ENCODE measurements at places on chromosomes 2 and 18. TPM values are rescaled to one million over a fixed set of nuclear protein-coding genes. Genes with fewer than 3 reads are reported as not detected.

FEV gene
- total RNA-seq: not detected

MAIP1 gene
- total RNA-seq: 38.5 TPM

ACADL gene
- 0.43 TPM for total RNA-seq

CERKL gene
- total RNA-seq: not detected

- DNase-seq: no peak
- H3K4me3 ChIP-seq: no peak overlapping the region
- H3K4me1 ChIP-seq: no peaks in the 10 kb centered on the region
- no peak overlapping the region for H3K27ac ChIP-seq
- no peaks in the 10 kb centered on the region for H3K36me3 ChIP-seq
Measured at GRCh38 chr2:37376421-37377186, 32.2 kb downstream of the QPCT start.

- H3K27ac ChIP-seq: no peak overlapping the region
- H3K4me3 ChIP-seq: no peak overlapping the region
- no peak for DNase-seq
- no peaks in the 10 kb centered on the region for H3K36me3 ChIP-seq
- peaks cover 70% of the 10 kb centered on the region for H3K27me3 ChIP-seq
- peaks cover 9% of the 10 kb centered on the region for H3K4me1 ChIP-seq
Measured at GRCh38 chr18:59274533-59274928, 1.3 kb upstream of the RAX start.

GRCh38 chr2:210630873-210631560, 74.6 kb downstream of the CPS1 start:
- H3K27me3 ChIP-seq: no peaks in the 10 kb centered on the region
- no peak for DNase-seq
- H3K36me3 ChIP-seq: no peaks in the 10 kb centered on the region
- H3K4me1 ChIP-seq: no peaks in the 10 kb centered on the region

DNA sequence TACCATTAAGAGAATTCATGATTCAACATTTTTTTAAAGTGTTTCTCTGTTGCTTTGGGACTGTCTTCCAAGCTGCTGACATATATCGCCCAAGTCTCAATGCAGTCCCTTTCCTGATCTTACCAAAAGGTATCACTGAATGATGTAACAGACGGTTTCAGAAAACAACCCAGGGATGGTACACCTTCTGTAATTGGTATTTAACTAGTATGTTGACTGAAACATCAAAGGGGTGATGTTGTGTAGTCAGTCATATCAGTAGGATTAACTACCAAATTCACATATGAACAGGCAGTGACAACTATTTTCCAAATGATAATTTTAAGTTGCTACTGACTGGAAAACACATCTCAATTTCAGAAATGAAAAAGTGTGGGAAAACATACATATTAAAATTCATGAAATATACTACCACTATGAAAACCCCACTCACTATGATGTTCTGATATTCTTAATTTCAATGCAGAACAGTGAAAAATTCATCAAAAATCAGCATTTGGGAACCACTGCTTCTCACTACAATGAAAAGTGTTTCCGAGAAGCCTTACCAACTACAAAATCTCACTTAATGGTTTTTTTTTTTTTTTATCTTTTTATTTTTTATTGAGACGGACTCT, 59.8 kb downstream of the MEMO1 start:
- no peaks in the 10 kb centered on the region for H3K4me1 ChIP-seq
- H3K4me3 ChIP-seq: no peak overlapping the region

- H3K27ac ChIP-seq: no peak overlapping the region
- DNase-seq: no peak
- H3K27me3 ChIP-seq: no peaks in the 10 kb centered on the region
- H3K4me1 ChIP-seq: no peaks in the 10 kb centered on the region
- no peaks in the 10 kb centered on the region for H3K36me3 ChIP-seq
- no peak overlapping the region for H3K4me3 ChIP-seq
Measured at GRCh38 chr2:160715428-160715827, 221.8 kb upstream of the RBMS1 start.

- H3K4me1 ChIP-seq: no peaks in the 10 kb centered on the region
- no peak overlapping the region for H3K4me3 ChIP-seq
- no peak overlapping the region for H3K27ac ChIP-seq
- DNase-seq: no peak
- no peaks in the 10 kb centered on the region for H3K36me3 ChIP-seq
Measured at GRCh38 chr2:96156011-96156820, 11.0 kb upstream of the DUSP2 start.

DNA sequence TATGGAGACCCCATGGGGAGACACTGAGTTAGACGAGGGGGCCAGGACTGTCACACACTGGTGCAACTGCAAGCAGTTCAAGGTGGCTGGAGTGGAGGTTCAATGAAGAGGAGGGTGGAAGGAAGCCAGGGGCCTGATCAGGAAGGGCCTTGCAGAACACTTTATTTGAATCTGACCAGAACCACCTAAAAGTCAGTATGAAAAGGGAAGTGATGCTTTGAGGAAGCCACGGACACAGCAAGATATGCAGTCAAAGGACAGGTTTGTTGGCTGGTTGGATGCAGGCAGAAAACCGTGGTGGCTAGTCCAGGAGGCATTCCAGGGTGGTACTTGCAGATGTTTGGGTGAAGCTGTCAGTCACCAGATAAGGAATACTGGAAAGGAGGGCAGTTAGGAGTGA, 3.5 kb upstream of the FAM124B start:
- H3K27ac ChIP-seq: no peak overlapping the region
- H3K36me3 ChIP-seq: no peaks in the 10 kb centered on the region
- no peaks in the 10 kb centered on the region for H3K27me3 ChIP-seq
- no peaks in the 10 kb centered on the region for H3K4me1 ChIP-seq

DNA sequence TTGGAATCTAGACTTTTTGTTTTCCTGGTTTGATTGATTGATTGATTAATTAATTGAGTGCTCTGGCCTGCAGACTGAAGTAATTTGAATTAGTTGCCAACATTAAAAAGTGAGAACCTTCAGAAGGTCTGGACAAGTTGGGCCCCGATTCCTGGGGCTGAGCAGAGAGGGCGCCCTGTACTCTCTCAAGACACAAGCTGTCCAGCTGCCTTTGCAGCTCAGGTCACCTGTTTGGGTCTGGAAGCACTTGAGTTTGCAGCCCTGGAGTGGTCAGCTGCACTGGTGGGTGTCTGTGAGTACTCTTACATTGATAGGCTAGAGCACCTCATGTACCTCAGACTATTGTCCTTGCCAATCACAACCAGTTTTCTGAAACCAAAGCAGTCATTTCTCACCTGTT, 22.7 kb upstream of the CELF4 start:
- no peak for DNase-seq
- H3K4me3 ChIP-seq: no peak overlapping the region
- H3K27me3 ChIP-seq: no peaks in the 10 kb centered on the region
- no peak overlapping the region for H3K27ac ChIP-seq
- no peaks in the 10 kb centered on the region for H3K4me1 ChIP-seq

GRCh38 chr2:218168635-218169462, 2.1 kb upstream of the CXCR1 start:
- no peaks in the 10 kb centered on the region for H3K4me1 ChIP-seq
- peak; percentile 33 for DNase-seq
- H3K4me3 ChIP-seq: no peak overlapping the region
- no peak overlapping the region for H3K27ac ChIP-seq
- H3K36me3 ChIP-seq: no peaks in the 10 kb centered on the region

DNA sequence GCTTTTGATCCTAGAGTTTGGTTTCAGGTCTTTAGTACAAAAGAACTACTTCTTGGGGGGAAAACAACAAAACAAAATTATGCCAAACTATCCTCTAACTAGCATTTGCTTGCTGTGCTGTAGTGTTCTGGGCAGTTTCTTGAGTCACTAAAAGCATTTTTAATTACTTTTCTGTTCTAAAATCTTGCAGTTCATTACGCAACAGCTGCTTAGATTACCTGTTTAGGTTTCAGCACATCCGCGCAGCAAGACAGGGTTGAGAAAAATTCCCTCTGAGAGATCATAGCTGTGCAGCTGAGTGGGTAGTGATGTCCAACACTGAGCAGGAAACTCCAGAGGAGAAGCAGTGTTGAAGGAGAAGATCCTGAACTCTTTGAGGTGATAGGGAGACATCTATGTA, 9.0 kb downstream of the DAW1 start:
- H3K27me3 ChIP-seq: no peaks in the 10 kb centered on the region
- H3K27ac ChIP-seq: no peak overlapping the region
- no peaks in the 10 kb centered on the region for H3K4me1 ChIP-seq
- H3K36me3 ChIP-seq: no peaks in the 10 kb centered on the region
- no peak for DNase-seq

GRCh38 chr2:196966061-196966460, 39.6 kb upstream of the PGAP1 start:
- no peaks in the 10 kb centered on the region for H3K27me3 ChIP-seq
- H3K4me1 ChIP-seq: no peaks in the 10 kb centered on the region
- no peak overlapping the region for H3K4me3 ChIP-seq
- DNase-seq: no peak
- H3K36me3 ChIP-seq: no peaks in the 10 kb centered on the region

DSG4 gene
- total RNA-seq: not detected

FHOD3 gene
- total RNA-seq: 444 TPM

MEIS1 gene
- 44.9 TPM for total RNA-seq

TUBB8B gene
- total RNA-seq: not detected

DNA sequence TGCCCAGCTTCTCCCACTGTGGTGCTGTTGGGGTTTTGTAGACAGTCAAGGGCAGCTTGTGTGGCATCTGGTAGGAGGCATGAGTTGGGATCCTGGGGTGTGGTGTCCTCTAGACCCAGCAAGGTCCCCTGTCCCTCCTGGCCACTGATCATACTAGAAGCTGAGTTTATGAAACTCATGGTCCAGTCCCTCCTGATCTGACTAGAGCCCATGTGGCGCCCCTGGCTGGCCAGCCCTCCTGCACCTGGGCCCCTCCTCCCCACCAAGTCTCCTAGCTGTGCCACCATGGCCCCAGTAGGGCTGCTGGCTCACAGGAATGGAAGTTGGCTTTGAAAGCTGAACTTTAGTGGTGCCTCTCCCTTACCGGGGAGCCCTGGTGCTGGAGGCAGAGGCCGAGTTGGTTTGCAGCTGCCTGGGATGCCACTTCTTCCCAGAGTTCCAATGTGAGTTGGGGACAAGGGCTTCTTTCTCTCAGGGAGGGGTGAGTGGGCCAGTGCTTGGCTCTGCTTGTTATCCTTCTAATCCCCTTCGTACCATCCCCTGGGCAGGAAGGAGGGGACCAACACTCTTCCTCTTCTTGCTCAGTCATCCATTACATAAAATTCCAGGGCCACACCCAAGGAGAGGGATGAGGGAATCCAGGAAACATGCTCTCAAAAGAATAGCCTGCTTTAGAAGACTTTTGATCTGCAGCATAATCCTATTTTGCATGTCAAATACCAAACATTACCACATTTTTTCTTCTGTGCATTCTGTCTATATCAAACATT, 37.5 kb upstream of the HAAO start:
- no peaks in the 10 kb centered on the region for H3K36me3 ChIP-seq
- no peak for DNase-seq
- H3K4me3 ChIP-seq: no peak overlapping the region
- peaks cover 25% of the 10 kb centered on the region for H3K4me1 ChIP-seq
- H3K27ac ChIP-seq: no peak overlapping the region

DNA sequence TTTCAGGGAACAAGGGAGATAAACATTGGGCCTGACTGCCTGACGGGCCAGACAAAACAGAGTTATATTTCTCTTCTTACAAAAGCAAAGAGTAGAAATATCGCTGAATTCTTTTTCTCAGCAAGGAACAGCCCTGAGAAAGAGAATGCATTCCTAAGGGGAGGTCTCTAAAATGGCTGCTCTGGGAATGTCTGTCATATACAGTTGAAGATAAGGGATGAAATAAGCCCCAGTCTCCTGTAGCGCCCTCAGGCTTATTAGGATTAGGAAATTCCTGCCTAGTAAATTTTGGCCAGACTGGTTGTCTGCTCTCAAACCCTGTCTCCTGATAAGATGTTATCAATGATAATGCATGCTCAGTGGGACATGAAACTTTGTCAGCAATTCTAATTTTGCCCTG, 134.9 kb upstream of the CNTNAP5 start:
- no peak overlapping the region for H3K27ac ChIP-seq
- DNase-seq: no peak
- H3K4me1 ChIP-seq: no peaks in the 10 kb centered on the region
- no peaks in the 10 kb centered on the region for H3K27me3 ChIP-seq

DNAJC5G gene
- 0.93 TPM for total RNA-seq

GRCh38 chr18:50034029-50034428, 160.9 kb downstream of the MYO5B start:
- no peak overlapping the region for H3K27ac ChIP-seq
- no peak for DNase-seq
- no peaks in the 10 kb centered on the region for H3K4me1 ChIP-seq
- H3K4me3 ChIP-seq: no peak overlapping the region

GRCh38 chr2:74884118-74884762, 50.3 kb downstream of the HK2 start:
- H3K27me3 ChIP-seq: no peaks in the 10 kb centered on the region
- no peak overlapping the region for H3K27ac ChIP-seq
- no peaks in the 10 kb centered on the region for H3K4me1 ChIP-seq
- DNase-seq: no peak
- H3K4me3 ChIP-seq: no peak overlapping the region

DNA sequence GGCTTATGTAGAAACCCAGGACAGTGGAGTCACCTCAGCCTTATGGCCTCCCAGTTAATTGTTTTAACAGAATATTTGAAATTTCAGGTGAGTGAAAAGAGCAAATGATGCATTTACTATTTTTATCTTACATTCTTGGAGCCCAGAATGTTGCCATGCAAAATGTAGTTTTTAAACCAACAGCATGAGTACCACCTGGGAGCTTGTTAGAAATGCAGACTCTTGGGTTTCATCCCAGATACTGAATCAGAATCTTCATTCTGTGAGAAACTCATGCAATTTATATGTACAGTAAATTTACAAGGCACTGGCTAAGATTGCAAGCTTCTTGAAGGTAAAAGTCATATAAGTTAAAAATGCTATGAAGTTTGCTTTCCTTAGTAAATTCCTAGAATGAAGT, 654.5 kb upstream of the CDH2 start:
- no peak for DNase-seq
- no peaks in the 10 kb centered on the region for H3K4me1 ChIP-seq
- H3K27me3 ChIP-seq: no peaks in the 10 kb centered on the region
- no peak overlapping the region for H3K27ac ChIP-seq

- no peak for DNase-seq
- H3K4me3 ChIP-seq: no peak overlapping the region
- no peaks in the 10 kb centered on the region for H3K27me3 ChIP-seq
- H3K36me3 ChIP-seq: no peaks in the 10 kb centered on the region
- H3K27ac ChIP-seq: no peak overlapping the region
Measured at GRCh38 chr2:21379140-21379539, 255.4 kb downstream of the TDRD15 start.

GRCh38 chr2:13480057-13480456, 763.3 kb downstream of the TRIB2 start:
- H3K27ac ChIP-seq: no peak overlapping the region
- H3K36me3 ChIP-seq: no peaks in the 10 kb centered on the region

- no peaks in the 10 kb centered on the region for H3K27me3 ChIP-seq
- H3K36me3 ChIP-seq: no peaks in the 10 kb centered on the region
- H3K27ac ChIP-seq: no peak overlapping the region
- no peak for DNase-seq
- H3K4me3 ChIP-seq: no peak overlapping the region
- no peaks in the 10 kb centered on the region for H3K4me1 ChIP-seq
Measured at GRCh38 chr2:53484531-53484930, 283.1 kb upstream of the CHAC2 start.

ABCG5 gene
- total RNA-seq: not detected
